ENCODE measurements at places on chromosomes 1 and 21. TPM values are rescaled to one million over a fixed set of nuclear protein-coding genes. Genes with fewer than 3 reads are reported as not detected.

DNA sequence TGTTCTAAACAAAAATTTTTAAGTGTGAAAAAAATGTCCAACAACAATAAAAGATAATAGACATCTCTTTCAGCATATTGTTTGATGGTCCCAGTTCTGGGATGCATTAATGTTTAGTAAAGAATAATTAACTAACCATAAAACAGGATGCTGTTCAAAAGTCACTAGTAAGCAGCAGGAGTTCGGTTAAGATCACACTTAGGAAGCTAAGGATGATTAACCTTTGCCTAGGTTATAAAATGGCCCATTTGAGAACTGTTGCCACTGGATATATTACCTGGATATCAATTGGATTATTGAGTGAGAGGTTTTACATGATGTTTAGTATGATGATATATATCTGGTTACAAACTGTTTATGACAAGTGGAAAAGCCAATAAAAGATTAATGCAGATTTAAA is 171.7 kb downstream of the ATG4C start:
- no peak overlapping the region for H3K27ac ChIP-seq
- DNase-seq, result no peak
- no peaks in the 10 kb centered on the region for H3K4me1 ChIP-seq
- no peaks in the 10 kb centered on the region for H3K27me3 ChIP-seq

GRCh38 chr1:224435999-224436398 is 1.4 kb upstream of the WDR26 start:
- H3K4me3 ChIP-seq, result no peak overlapping the region
- H3K27me3 ChIP-seq, result no peaks in the 10 kb centered on the region
- no peak for DNase-seq

- H3K27ac ChIP-seq, result no peak overlapping the region
- no peak overlapping the region for H3K4me3 ChIP-seq
- H3K36me3 ChIP-seq, result no peaks in the 10 kb centered on the region
- peaks cover 71% of the 10 kb centered on the region for H3K4me1 ChIP-seq
- DNase-seq, result no peak
- H3K27me3 ChIP-seq, result no peaks in the 10 kb centered on the region
These were observed 15.3 kb downstream of the ADORA1 start for GRCh38 chr1:203142684-203143408.

- H3K4me1 ChIP-seq, result peaks cover 8% of the 10 kb centered on the region
- peak; percentile 80 for DNase-seq
- H3K4me3 ChIP-seq, result no peak overlapping the region
- H3K27me3 ChIP-seq, result no peaks in the 10 kb centered on the region
- H3K27ac ChIP-seq, result no peak overlapping the region
These were observed 5.7 kb downstream of the GJB3 start for GRCh38 chr1:34786521-34787325.

- DNase-seq, result no peak
- no peaks in the 10 kb centered on the region for H3K4me1 ChIP-seq
- no peaks in the 10 kb centered on the region for H3K36me3 ChIP-seq
These were observed 85.6 kb upstream of the SNX7 start for GRCh38 chr1:98575955-98576354.

GRCh38 chr1:228101994-228102790 is 933 bp downstream of the C1orf35 start:
- H3K4me3 ChIP-seq, result peak overlapping the region; percentile 73
- peak; percentile 58 for DNase-seq
- peaks cover 15% of the 10 kb centered on the region for H3K36me3 ChIP-seq
- peak overlapping the region; percentile 89 for H3K27ac ChIP-seq

GRCh38 chr1:159980786-159981185 is 26.7 kb upstream of the SLAMF9 start:
- H3K27me3 ChIP-seq, result no peaks in the 10 kb centered on the region
- DNase-seq, result no peak
- no peak overlapping the region for H3K4me3 ChIP-seq
- H3K4me1 ChIP-seq, result no peaks in the 10 kb centered on the region

DNA sequence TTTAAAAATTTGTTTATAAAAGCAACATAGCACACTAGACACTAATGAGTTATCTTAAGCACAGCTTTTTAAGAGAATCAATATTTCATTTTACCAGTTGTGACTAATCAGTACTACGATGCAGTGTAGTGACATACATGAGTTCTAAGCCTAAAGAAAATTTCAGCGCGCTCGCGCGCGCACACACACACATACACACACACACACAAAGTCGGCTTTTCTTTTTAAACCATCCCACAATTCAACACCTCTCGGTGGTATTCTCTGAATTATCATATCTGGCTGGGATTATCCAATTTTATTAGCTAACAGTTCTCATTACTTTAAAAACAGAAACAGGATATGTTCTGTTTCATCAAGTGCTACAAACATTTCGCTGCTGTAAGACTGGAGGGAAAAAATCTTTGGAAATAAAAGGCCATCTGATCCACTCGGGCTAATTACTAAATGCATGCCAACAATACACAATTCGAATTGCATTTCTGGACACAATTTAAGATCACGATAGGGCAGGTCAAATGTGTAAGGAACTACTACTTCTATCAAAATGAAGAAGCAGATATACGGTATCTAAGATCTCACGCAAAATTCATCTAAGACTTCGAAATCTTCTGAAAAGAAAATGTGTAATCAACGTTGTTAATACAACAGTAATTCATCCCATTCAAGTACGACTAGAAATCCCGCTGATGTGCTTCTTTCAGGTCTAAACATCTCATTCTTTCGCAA is 1.2 kb downstream of the TUT4 start:
- peak; percentile 32 for DNase-seq
- peak overlapping the region; percentile 85 for H3K27ac ChIP-seq
- no peaks in the 10 kb centered on the region for H3K27me3 ChIP-seq
- peak overlapping the region; percentile 39 for H3K4me3 ChIP-seq
- no peaks in the 10 kb centered on the region for H3K36me3 ChIP-seq
- H3K4me1 ChIP-seq, result peaks cover 28% of the 10 kb centered on the region

GRCh38 chr1:185406691-185407009 is 89.6 kb upstream of the IVNS1ABP start:
- H3K4me1 ChIP-seq, result no peaks in the 10 kb centered on the region
- no peak overlapping the region for H3K4me3 ChIP-seq
- no peaks in the 10 kb centered on the region for H3K36me3 ChIP-seq
- no peak for DNase-seq

- no peaks in the 10 kb centered on the region for H3K36me3 ChIP-seq
- H3K4me3 ChIP-seq, result no peak overlapping the region
- no peak overlapping the region for H3K27ac ChIP-seq
These were observed 39.0 kb upstream of the F3 start for GRCh38 chr1:94580367-94581115.

- H3K4me3 ChIP-seq, result no peak overlapping the region
- no peaks in the 10 kb centered on the region for H3K36me3 ChIP-seq
- H3K27me3 ChIP-seq, result no peaks in the 10 kb centered on the region
These were observed 9.2 kb upstream of the TACSTD2 start for GRCh38 chr1:58586271-58586670.

GRCh38 chr1:29395736-29396437 is 159.6 kb downstream of the PTPRU start:
- no peak overlapping the region for H3K27ac ChIP-seq
- no peaks in the 10 kb centered on the region for H3K27me3 ChIP-seq
- no peaks in the 10 kb centered on the region for H3K36me3 ChIP-seq
- no peak overlapping the region for H3K4me3 ChIP-seq

DNA sequence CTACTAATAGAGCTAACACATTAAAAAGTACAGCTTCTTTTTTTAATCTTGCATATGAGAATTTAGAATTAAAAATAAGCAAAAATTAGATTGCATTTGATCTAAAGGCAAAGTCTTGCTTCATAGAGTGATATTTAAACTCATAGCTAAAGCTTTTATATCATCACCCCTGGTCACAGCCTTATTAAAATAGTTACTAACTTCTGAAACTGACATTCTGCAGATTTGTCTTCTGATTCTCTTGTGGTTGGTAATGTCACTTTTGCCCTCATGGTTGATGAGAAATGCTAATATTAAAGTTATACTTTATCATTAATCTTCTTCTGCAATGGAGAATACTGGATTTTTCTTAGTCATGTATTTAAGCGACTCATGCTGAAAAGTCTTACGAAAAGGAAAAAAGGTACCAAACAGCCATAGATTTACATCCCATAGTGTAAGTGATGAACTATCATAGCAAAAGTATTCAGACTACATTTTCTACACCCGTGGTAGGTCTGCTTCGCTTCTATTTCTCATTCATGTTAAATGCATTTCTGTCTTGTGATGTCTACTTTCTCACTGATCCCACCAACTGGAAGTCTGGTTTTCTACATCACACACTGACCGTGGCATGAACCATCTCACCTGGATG is 330.5 kb upstream of the B3GALT2 start:
- no peaks in the 10 kb centered on the region for H3K36me3 ChIP-seq
- DNase-seq, result no peak
- H3K27ac ChIP-seq, result no peak overlapping the region
- H3K27me3 ChIP-seq, result no peaks in the 10 kb centered on the region

DNA sequence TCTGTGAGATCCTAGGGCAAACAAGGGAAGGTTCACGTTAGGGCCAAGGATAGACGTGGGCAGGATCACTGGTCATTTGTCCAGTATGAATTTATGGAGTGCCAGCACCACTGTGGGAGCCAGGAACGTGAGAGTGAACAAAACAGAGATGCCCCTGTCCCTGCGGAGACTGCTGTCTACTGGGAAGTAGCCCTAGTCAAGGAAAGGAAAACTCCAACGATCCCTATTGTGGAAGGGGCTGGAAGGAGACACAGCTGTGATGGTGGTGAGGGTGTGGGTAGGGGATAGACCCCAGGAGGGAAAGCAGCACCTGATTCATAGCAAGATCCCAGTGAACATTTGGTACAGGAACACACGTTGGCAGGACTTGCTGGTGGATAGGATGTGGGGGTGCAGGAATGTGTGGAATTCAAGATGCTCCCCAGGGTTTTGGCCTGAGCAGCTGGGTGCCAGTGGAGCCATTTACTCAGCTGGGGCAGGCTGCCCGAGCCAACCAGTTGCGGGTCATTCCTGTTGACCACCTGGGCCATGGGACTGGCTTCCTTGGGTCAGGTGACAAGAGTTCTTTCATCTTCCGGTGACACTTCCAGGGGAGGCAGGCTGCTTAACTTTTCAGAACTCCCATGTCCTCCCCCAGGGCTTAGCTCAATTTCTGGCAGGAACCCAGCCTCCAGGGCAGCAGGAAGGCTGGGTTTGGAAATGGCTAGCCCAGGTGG is 1.2 kb upstream of the ATP13A2 start:
- no peak overlapping the region for H3K4me3 ChIP-seq
- H3K36me3 ChIP-seq, result no peaks in the 10 kb centered on the region
- peak overlapping the region; percentile 67 for H3K27ac ChIP-seq
- peaks cover 35% of the 10 kb centered on the region for H3K4me1 ChIP-seq

DNA sequence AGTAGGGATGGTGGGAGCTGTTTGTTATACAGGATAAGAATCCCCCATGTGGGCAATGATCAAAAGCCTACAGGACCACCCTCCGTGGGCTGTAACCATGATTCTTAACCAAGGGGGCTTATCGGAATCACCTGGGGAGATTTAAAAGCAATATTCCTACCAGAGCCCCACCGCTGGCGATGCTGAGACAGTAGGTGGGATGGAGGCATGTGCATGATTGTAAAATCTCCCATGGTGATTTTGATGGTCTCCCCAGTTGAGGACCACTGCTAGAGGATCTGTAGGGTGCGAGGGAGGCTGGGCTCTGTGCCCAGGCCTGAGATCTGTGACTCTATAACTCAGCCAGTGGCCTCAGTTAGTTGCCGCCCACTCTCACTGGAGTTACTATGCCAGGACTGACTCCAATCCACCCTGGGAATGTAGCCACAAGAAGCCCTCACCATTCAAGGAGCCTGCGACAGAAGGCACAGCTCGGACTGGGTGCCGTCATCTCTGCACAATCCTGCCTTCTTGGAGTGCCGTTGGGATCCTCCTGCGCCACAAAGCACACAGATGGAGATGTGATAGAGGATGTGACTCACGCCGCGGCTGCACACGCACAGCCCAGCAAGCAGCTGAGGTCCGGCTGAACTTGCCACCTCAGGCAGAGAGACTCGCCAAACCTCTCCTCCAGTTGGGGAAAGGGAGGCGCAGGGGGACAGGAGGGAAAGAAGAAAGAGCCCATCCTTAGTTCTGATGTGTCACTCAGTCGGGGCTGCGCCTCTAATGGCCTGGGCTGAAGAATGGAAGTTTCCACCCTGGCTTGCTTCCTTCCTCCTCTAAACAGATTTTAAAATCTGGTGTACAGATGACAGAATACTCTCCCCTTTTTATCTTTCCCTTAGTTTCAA is 26.5 kb downstream of the AKNAD1 start:
- H3K36me3 ChIP-seq, result no peaks in the 10 kb centered on the region
- H3K4me3 ChIP-seq, result no peak overlapping the region
- peak; percentile 27 for DNase-seq
- peak overlapping the region; percentile 50 for H3K27ac ChIP-seq

- no peak for DNase-seq
- no peak overlapping the region for H3K27ac ChIP-seq
- no peaks in the 10 kb centered on the region for H3K36me3 ChIP-seq
- H3K27me3 ChIP-seq, result no peaks in the 10 kb centered on the region
These were observed 71.6 kb downstream of the PLXNA2 start for GRCh38 chr1:208172423-208173145.

DNA sequence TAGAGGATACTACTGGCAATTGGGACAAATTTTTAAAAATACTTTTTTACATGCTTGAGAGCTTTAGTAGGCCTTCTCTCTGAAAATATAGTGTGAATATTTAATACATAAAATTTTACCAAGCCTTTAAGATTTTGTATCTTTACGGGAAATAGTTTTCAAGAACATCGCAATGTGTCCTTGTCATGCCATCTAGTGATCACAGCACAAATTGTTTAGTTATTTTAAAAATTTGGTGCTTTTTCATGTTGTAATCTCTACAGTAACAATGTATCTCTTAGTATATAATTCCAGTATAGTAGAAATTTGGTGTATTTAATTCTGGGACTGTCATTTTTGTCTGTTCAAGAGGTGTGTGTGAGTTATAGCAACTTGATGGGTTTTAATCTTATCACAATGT is 6.7 kb downstream of the CDC7 start:
- H3K27ac ChIP-seq, result no peak overlapping the region
- H3K4me3 ChIP-seq, result no peak overlapping the region
- H3K4me1 ChIP-seq, result no peaks in the 10 kb centered on the region
- no peaks in the 10 kb centered on the region for H3K36me3 ChIP-seq
- H3K27me3 ChIP-seq, result no peaks in the 10 kb centered on the region

The GABRD gene
- total RNA-seq, result not detected

The CD5L gene
- not detected for total RNA-seq

The DNASE2B gene
- not detected for total RNA-seq

The THEM5 gene
- total RNA-seq, result not detected

The GPR3 gene
- not detected for total RNA-seq

The CLDN17 gene
- not detected for total RNA-seq

The CHIA gene
- total RNA-seq, result not detected
